Endothelial cell of coronary artery (primary cell): ENCODE measurements at places on chromosomes 7 and 10. TPM values are rescaled to one million over a fixed set of nuclear protein-coding genes. Genes with fewer than 3 reads are reported as not detected.

The RET gene
- 0.09 TPM in 2 replicates for total RNA-seq

The CYP26C1 gene
- total RNA-seq: 0.47 and 0.63 TPM in 2 replicates

The CARD11 gene
- total RNA-seq: 37.6 and 46.0 TPM in 2 replicates

The MMD2 gene
- not detected in 2 replicates for total RNA-seq

The DPCD gene
- total RNA-seq: 43.4 and 55.0 TPM in 2 replicates

The NRF1 gene
- total RNA-seq: 11.0 and 17.6 TPM in 2 replicates

The OGDHL gene
- 0.19 and 0.99 TPM in 2 replicates for total RNA-seq

The GDF2 gene
- not detected in 2 replicates for total RNA-seq

The INMT gene
- total RNA-seq: 0.28 TPM in 1 of 2 replicates, not detected in the other

The HSPB1 gene
- 54.2 and 87.1 TPM in 2 replicates for total RNA-seq

The FLNC gene
- total RNA-seq: 152 and 239 TPM in 2 replicates

The PLCE1 gene
- total RNA-seq: under 0.01 and 0.19 TPM in 2 replicates
